ENCODE measurements at places on chromosomes 12 and 14. TPM values are rescaled to one million over a fixed set of nuclear protein-coding genes. Genes with fewer than 3 reads are reported as not detected.

GRCh38 chr12:31471051-31471450 lies 119.9 kb downstream of the DENND5B start:
- H3K4me3 ChIP-seq = no peak overlapping the region
- H3K27ac ChIP-seq = no peak overlapping the region
- H3K4me1 ChIP-seq = no peaks in the 10 kb centered on the region
- DNase-seq = no peak

NELL2 gene
- polyA plus RNA-seq = 3.4 TPM

GRCh38 chr14:102206918-102207317 lies 67.2 kb downstream of the WDR20 start:
- no peaks in the 10 kb centered on the region for H3K27me3 ChIP-seq
- no peak overlapping the region for H3K4me3 ChIP-seq
- H3K36me3 ChIP-seq = no peaks in the 10 kb centered on the region
- no peak overlapping the region for H3K27ac ChIP-seq

DNA sequence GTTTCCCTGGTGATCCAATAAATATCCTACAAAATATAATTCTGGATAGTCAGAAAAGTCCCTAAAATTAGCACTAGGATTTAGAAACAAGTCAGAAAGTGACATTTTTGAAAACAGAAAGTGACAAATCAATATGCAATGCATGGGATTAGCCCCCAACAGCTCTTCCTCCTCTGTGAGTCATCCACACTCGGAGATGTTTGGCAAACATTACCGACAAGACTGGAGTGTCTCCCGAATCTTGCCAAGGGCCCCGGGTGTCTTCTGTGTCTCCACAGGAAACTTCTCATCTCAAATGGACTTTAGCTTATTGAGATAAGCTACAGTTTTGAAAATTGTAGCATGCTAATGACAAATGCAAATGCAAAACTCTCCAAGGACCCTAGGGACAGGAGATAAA lies 398.9 kb upstream of the CCDC196 start:
- no peaks in the 10 kb centered on the region for H3K36me3 ChIP-seq
- no peaks in the 10 kb centered on the region for H3K4me1 ChIP-seq
- H3K27ac ChIP-seq = no peak overlapping the region
- DNase-seq = no peak
- no peaks in the 10 kb centered on the region for H3K27me3 ChIP-seq
- no peak overlapping the region for H3K4me3 ChIP-seq

PROX2 gene
- polyA plus RNA-seq = not detected

GRCh38 chr12:88529531-88530488 lies 50.5 kb downstream of the KITLG start:
- DNase-seq = no peak
- H3K4me3 ChIP-seq = no peak overlapping the region
- peaks cover 2% of the 10 kb centered on the region for H3K4me1 ChIP-seq
- H3K27me3 ChIP-seq = no peaks in the 10 kb centered on the region

DNA sequence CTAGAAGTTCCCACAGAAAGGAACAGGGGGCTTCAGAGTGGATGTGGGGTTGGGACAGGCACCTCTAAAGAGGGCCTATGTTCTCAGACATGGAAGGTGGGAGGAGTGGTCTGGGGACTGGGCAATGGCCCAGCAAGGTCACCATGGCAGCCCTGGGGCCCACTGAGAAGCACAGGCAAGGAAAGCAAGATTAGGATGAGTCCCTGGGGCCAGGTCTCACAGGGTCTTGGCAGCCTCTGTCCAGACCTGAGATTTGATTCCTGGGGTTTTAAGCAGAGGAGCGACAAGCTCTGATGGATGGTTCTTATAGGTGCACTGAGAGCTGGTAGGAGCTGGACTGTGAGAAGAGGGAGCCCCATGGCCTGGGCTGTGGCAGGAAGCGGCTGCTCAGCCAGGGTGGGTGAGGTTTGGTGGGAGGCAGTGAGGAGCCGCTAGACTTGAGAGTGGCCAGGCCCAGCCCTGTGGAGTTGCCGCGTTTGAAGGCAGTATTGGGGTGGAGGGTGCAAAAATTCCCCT lies 44.0 kb downstream of the DLK1 start:
- H3K4me1 ChIP-seq = peaks cover under 1% of the 10 kb centered on the region
- no peak overlapping the region for H3K4me3 ChIP-seq
- no peak overlapping the region for H3K27ac ChIP-seq
- H3K36me3 ChIP-seq = no peaks in the 10 kb centered on the region
- H3K27me3 ChIP-seq = no peaks in the 10 kb centered on the region

DNA sequence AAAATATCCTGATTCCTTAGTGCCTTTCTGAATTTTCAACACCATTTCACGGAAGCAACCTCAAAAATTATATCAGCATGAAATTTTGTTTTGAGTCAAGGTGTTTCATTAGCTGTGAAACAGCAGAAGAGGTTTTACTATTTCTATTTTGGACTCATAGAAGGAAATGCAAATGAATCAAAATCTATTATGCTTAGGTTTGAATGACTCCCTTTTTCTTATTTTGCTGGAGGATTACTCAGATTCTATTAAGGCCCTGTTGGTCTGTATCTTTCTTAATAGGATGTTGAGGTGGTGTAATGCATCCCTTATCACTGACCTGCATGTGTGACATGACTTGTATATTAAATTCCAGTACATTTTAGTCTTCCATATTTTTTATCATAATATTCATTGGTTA lies 165.8 kb downstream of the TMTC2 start:
- H3K4me1 ChIP-seq = no peaks in the 10 kb centered on the region
- H3K36me3 ChIP-seq = no peaks in the 10 kb centered on the region
- H3K27ac ChIP-seq = no peak overlapping the region
- H3K4me3 ChIP-seq = no peak overlapping the region
- H3K27me3 ChIP-seq = no peaks in the 10 kb centered on the region
- no peak for DNase-seq

DNA sequence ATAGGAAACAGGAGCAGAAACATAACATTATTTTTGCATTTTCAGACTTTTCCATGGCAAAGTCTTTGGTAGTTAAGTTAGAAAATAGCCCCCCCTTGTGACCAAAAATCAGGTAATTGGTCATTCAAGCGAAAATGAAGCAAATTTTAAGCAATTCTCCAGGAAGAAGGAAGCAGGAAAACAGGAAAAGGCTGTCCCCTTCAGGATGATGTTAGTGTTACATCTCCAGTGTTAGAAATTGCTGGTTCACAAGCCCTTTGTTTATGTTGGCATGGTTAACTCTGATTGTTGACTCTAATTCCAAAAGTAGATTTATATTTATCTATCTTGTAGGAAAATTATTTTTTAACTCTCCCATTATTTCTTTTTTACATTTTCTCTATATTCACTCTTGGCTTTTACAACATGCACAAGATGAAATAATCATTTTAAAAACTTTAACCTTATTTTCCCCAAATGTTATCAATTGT lies 18.8 kb upstream of the GAS2L3 start:
- H3K36me3 ChIP-seq = no peaks in the 10 kb centered on the region
- no peak overlapping the region for H3K27ac ChIP-seq
- H3K27me3 ChIP-seq = no peaks in the 10 kb centered on the region
- H3K4me1 ChIP-seq = peaks cover 3% of the 10 kb centered on the region
- DNase-seq = no peak

- H3K36me3 ChIP-seq = no peaks in the 10 kb centered on the region
- DNase-seq = no peak
- no peaks in the 10 kb centered on the region for H3K27me3 ChIP-seq
- H3K4me1 ChIP-seq = no peaks in the 10 kb centered on the region
- H3K27ac ChIP-seq = no peak overlapping the region
Measured at GRCh38 chr14:95173518-95173917, 16.2 kb upstream of the DICER1 start.

DNA sequence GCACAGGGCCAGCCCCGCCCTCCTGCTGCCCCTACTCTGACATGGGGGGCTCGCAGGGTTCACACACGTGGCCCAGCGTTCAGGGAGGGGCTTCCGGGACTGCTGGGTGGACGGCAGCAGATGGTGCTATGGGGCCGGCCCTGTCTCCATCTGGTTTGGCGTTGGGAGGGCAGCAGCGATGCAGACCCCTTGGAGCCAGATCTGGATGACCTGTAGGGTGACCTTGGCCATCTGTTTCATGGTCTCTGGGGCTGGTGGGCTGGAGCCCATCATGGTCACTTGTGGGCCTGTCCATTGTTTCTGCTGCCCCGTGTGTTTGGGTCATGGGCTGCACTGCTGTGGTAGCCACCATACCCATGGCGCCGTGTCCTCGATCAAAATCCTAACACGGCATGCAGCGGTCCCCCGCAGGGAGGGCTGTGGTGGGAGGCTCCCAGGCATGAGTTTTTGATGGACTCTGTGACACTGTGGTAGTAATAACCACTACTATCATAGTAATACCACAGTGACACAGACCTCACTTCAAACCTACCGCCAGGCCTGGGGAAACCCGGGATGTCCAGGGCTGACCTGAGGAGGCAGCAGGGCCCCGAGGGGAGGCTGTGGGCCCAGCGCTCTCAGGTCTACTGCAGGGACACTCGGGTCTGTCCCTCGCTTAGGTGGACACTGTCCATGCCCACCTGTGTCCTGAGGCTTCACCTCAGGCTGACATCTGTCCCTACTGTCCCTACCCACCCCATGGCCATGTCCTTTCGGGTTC lies 359.4 kb downstream of the TMEM121 start:
- H3K27ac ChIP-seq = no peak overlapping the region
- peak; percentile 4 for DNase-seq

TMEM253 gene
- polyA plus RNA-seq = 0.98 TPM

SYNE3 gene
- polyA plus RNA-seq = 5.1 TPM

KRT3 gene
- not detected for polyA plus RNA-seq

- no peaks in the 10 kb centered on the region for H3K27me3 ChIP-seq
- peaks cover 1% of the 10 kb centered on the region for H3K4me1 ChIP-seq
- no peak overlapping the region for H3K27ac ChIP-seq
- no peak for DNase-seq
- H3K4me3 ChIP-seq = no peak overlapping the region
- no peaks in the 10 kb centered on the region for H3K36me3 ChIP-seq
Measured at GRCh38 chr14:39492267-39492666, 60.0 kb upstream of the FBXO33 start.

- no peaks in the 10 kb centered on the region for H3K36me3 ChIP-seq
- peaks cover 2% of the 10 kb centered on the region for H3K4me1 ChIP-seq
- H3K27me3 ChIP-seq = no peaks in the 10 kb centered on the region
- H3K4me3 ChIP-seq = no peak overlapping the region
Measured at GRCh38 chr14:89419973-89420482, 3.0 kb upstream of the FOXN3 start.

CMA1 gene
- polyA plus RNA-seq = 4.6 TPM

DNA sequence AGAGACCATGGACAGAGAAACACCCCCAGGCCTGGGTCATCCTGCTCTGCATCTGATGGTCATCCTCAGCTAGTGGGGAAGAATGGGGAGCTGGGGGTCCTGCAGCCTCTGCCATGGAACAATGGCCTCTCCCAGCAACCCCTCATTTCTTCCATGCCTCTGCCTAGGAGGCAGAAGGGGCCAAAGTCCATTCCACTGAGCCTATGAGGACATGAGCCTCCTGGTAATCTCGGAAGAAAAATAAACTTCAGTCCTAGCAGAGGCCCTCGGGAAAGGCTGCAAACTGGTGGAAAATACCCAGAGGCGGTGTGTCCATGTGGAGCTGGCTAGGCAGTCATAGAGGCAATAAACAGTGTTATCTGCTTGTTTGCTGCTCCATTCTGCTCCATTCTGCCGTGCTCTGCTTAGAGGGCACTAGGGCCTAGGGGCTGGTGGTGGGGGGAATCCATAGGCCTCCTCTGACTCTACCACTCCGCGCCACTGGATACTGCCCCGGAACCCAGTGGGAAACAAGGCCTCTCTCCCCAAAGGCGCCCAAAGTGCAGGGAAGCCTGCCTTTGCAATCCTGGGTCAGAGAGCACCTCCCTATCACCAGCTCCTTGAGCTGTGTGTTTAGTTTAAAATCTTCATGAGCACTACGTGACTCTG lies 4.5 kb downstream of the PGF start:
- no peaks in the 10 kb centered on the region for H3K27me3 ChIP-seq
- no peak for DNase-seq
- no peak overlapping the region for H3K27ac ChIP-seq
- peaks cover 6% of the 10 kb centered on the region for H3K4me1 ChIP-seq

MYH6 gene
- 0.31 TPM for polyA plus RNA-seq

MAP3K9 gene
- polyA plus RNA-seq = 0.80 TPM

DNA sequence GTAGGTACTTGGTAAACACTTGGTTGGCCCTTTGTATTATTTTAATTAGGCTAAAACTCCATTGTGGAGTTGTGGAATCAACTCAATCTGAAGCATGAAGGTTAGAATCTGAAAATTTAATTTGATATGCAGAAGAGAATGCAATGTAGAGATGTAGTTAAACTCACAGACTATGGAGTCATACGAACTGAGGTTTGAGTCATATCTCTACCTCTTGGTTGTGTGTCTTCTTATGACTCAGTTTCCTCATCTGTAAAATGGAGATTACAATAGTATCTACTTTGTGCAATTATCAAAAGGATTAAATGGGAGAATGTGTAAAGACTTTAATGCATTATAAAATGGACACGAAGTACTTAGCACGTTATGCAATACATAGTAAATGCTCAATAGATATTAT lies 146.0 kb upstream of the IFNG-AS1 start:
- no peaks in the 10 kb centered on the region for H3K27me3 ChIP-seq
- no peak for DNase-seq
- no peak overlapping the region for H3K27ac ChIP-seq
- H3K4me1 ChIP-seq = no peaks in the 10 kb centered on the region
- H3K36me3 ChIP-seq = no peaks in the 10 kb centered on the region

DNA sequence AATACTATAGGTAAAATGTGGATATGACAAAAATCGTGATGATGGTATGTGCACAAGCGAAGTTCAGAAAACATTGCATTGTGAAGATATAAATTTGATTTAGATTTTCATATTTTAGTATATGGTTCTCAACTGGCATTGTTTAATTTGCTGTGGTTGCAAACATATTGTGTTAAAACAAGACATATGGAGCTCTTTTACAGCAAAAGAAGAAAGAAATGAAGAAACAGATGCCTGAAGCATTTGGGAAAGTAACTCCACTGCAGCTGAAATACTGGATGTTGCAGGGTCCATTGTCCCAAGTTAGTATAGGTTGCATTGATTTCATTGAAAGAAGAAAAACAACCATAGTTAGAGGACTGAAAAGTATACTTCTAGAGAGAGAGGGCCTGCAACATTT lies 185.8 kb upstream of the SSTR1 start:
- H3K27ac ChIP-seq = no peak overlapping the region
- H3K4me3 ChIP-seq = no peak overlapping the region
- H3K27me3 ChIP-seq = no peaks in the 10 kb centered on the region
- no peaks in the 10 kb centered on the region for H3K4me1 ChIP-seq
- DNase-seq = no peak

DNA sequence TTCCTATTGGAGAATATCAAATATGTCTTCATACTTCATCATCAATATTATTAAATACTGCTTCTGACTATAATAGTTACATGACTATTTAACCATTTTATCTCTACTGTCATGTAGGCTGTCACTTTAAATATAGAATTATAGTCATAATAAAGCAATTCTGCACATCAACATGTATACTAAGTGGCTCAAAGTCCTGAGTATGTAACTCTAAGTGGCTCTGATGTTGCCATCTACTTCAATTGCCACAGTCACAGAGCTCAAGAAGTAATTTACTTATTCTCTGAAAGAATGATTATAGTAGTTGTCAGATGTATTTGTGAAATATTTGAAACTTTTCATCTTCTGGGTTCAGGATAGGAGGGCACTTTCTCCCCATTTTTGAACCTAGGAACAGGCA lies 202.3 kb downstream of the KITLG start:
- no peak overlapping the region for H3K27ac ChIP-seq
- DNase-seq = no peak
- no peak overlapping the region for H3K4me3 ChIP-seq
- no peaks in the 10 kb centered on the region for H3K36me3 ChIP-seq
- no peaks in the 10 kb centered on the region for H3K27me3 ChIP-seq
- H3K4me1 ChIP-seq = no peaks in the 10 kb centered on the region
